Colonic mucosa (tissue), 4 donors: ENCODE measurements at places on chromosomes 7 and 10. TPM values are rescaled to one million over a fixed set of nuclear protein-coding genes. Genes with fewer than 3 reads are reported as not detected.

Gene FBXL13
- 0.64 TPM for total RNA-seq

Gene ATOH7
- 0.53 TPM for total RNA-seq

Gene IDI2
- not detected for total RNA-seq

Gene DIP2C
- total RNA-seq, result 11.2 TPM

Gene HSPA12A
- total RNA-seq, result 7.0 TPM

Gene CYP17A1
- total RNA-seq, result 7.7 TPM

Gene NPC1L1
- total RNA-seq, result 0.11 TPM

Gene TMEM26
- total RNA-seq, result 0.32 TPM

Gene EBLN1
- total RNA-seq, result not detected

Gene GDF2
- not detected for total RNA-seq

Gene SPRN
- not detected for total RNA-seq

Gene ACSM6
- not detected for total RNA-seq

Gene CUBN
- total RNA-seq, result 0.25 TPM

Gene HIBADH
- 44.4 TPM for total RNA-seq

Gene CRTAC1
- 1.4 TPM for total RNA-seq

Gene TMEM229A
- not detected for total RNA-seq

Gene HERC4
- 51.5 TPM for total RNA-seq

Gene ENTPD1
- 4.5 TPM for total RNA-seq

Gene AGR2
- 1,572 TPM for total RNA-seq

Gene CREB5
- total RNA-seq, result 3.6 TPM

Gene SVIL
- total RNA-seq, result 62.6 TPM
